ENCODE measurements at places on chromosomes 13 and 19. TPM values are rescaled to one million over a fixed set of nuclear protein-coding genes. Genes with fewer than 3 reads are reported as not detected.

GRCh38 chr19:1822210-1822609, 10.1 kb upstream of the ATP8B3 start:
- no peak for DNase-seq

DNA sequence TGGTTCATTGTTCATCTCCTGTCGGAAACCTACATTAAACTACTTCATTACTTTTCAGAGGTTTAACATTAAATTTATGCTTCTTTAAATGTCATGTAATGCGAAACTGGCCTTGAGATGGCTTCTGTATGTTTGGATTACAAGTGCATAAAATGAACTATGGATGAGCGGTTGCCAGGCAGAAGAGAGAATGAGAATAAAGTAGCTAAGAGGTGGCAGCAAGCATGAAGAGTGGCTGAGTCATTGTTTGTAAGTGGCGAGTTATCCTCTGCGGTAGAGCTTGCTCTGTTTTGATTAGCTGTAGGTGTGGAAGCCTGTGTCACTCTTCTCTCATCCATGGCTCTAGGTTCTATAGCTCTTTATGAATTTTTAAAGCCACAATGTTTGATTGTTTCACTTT, 1139.6 kb upstream of the PCDH9 start:
- no peak for DNase-seq

- no peak for DNase-seq
Observed at GRCh38 chr13:76663592-76664335, 222.4 kb downstream of the KCTD12 start.

Gene GNA15
- total RNA-seq, result 78.4 TPM

DNA sequence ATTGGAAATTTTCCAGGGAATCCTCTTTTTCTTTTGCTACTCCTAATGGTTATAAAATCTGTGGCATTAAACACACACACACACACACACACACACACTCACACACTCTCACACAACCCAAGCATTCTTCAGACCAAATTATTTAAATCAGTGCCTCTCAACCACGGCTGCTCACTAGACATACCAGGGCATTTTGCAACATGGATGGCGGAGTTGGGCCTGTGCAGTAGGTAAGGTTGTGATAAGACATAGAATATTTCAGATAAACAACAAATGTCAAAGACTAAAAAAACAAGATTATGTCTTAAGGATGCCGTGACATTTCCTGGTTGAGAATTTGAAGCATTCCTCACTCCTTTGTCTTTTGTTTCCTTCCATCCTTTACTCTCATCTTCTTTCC, 443.1 kb downstream of the MYO16 start:
- DNase-seq, result no peak

Gene NEK5
- total RNA-seq, result 0.05 TPM

- DNase-seq, result no peak
Observed at GRCh38 chr13:106484537-106485193, 50.8 kb downstream of the EFNB2 start.

Gene UQCRFS1
- total RNA-seq, result 42.0 TPM

DNA sequence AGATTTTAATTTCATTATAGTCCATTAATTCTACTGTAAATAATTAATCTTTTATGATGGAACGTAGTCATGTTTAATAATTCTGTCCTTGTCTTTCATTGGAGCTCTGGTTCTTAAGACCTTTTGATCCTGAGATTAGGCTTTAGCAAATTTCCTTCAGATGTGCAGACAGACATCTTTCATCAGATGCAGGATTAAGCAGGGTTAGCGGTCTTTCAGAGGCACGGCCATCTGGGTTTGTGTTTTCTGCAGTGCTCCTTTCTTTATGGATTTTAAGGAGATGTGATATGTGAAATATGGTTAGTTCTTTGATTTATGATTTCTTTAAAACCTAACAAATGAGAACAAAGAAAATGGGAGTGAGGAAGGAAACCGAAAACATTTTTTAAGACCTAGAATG, 643.9 kb upstream of the SGCG start:
- DNase-seq, result no peak

Gene DNASE2
- total RNA-seq, result 27.0 TPM

Gene MAST3
- 23.8 TPM for total RNA-seq

DNA sequence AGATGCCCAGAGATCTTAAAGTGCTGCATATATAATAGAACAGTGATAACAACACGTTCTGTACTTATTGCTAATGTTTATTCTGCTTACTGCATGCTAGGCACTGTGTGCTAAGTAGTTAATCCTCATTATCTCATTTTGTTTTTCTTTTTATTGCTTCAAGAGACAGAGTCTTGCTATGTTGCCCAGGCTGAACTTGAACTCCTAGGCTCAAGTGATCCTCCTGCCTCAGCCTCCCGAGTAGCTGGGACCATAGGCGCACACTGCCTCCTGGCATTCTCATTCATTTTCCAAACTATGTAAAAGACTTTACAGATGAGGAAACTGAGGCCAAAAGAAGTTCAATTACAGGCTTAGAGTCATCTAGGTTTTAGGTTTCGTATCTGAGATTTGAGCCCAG, 548.4 kb downstream of the GPC6 start:
- DNase-seq, result no peak

GRCh38 chr13:82356667-82357410, 1525.4 kb downstream of the SLITRK1 start:
- DNase-seq, result no peak

Gene NFIX
- 1.6 TPM for total RNA-seq

Gene RPL18
- total RNA-seq, result 2,095 TPM

- no peak for DNase-seq
Observed at GRCh38 chr19:4425537-4425936, 23.1 kb downstream of the CHAF1A start.

- DNase-seq, result no peak
Observed at GRCh38 chr13:43266936-43267615, 243.7 kb downstream of the DNAJC15 start.

GRCh38 chr13:42047561-42048341, 697 bp upstream of the DGKH start:
- peak; percentile 53 for DNase-seq

- no peak for DNase-seq
Observed at GRCh38 chr13:52780611-52781010, 41.0 kb upstream of the CNMD start.

DNA sequence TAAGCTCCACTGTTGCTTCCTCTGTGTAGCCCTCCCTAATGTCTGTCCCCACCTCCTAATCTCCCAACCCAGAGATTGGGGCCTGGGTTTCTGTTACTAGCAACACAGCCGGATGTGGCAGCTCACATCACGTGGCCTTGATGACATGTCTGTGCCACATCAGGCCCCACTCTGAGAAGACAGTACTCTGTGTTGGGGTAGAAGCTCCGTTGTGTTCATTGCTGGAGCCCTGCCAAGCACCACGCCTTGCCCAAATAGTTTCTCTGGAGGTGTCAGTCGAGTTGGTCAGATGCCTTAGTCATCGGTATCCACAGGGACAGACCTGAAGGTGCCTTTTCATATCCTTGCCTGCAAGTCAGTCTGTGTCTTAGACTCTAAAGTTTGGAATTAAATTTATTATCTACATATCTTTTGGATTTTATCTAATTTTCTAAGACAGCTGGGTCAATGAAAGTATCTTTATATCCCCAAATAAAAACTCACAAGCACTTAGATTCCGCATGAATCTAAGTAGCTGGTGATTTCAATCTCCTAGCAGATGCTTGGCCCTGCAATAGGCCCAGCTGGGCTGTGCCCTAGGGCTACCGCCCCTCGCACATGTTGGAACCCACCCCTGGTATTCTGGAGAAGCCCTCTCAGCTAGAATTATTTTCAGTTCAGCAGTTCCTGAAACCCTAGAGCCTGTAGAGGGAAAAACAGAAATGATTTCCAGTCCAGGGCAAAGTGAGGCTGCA, 204.0 kb upstream of the TSHZ3 start:
- DNase-seq, result no peak

- no peak for DNase-seq
Observed at GRCh38 chr13:77817521-77817920, 101.1 kb downstream of the EDNRB start.

DNA sequence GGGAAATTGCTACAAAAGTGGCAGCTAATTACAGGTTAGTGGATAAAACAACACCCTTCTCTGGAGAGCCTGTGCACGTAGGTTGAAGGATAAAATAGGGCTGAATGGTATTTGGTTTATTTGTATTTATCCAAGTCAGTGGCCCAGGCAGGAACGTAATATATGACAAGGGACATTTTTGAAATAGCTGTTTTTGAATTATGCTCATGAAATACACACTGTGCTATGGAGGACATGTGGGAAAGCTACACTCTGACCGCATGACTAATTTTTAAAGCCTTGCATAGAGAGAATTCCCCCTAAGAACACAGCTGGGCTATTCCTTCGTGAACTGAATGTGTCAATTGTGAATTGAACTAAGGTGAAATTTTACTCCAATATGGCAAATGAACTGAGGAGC, 292.1 kb upstream of the MAB21L1 start:
- DNase-seq, result no peak
